ENCODE measurements at places on chromosomes 11 and 22.

- DNase-seq, result no peak
Measured at GRCh38 chr11:93481696-93482095, 61.5 kb downstream of the SMCO4 start.

- no peak for DNase-seq
Measured at GRCh38 chr11:35617316-35617686, 959 bp upstream of the FJX1 start.

DNA sequence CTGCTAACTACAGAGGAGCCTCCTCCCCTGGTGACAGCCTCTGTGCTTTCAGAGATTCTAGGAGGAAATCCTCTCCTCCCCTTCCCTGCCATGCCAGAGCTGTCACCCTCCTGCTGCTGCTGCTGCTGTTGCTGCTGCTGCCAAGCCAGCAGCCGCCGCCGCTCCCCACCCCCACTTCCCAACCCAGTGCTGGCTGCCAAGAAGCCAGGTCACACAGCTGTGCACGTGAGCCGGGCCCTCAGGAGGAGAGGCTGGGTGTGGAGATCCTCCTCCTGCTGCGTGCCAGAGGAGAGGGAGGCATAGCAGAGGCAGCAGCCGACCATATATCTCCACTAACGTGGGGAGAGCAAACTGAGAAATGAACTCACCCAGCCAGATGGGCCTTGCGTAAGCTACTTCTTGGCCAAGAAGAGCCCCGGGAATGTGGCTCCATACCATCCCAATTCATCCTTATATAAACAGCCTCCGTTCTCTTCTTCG lies 12.4 kb downstream of the CRY2 start:
- no peak for DNase-seq

DNA sequence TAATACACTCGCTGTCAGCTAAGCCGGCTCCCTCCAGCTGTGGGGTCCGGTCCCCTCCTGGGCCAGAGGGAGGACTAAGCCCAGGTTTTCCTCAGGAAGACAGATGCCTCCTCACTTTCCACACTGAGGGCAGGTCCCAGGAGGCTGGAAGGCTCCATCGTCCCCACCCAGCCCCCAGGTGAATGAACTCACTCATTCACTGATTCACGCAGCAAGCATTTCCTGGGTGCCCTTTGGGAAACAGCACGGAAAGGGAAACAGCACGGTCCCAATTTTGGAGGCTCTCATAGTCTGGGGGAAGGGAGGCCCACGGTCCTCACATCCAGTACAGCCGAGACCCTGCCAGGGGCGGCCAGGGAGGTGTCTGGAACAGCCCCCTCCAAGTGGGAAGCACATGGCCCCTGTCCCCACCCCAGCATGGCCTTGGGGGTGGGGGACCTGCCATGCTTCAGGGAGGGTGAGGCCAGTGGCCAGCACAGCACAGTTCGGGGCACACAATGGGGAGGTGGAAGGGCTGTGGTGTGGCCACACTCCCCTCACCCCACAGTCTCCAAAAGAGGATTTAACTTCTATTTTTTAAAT lies 9.3 kb upstream of the TH start:
- no peak for DNase-seq

DNA sequence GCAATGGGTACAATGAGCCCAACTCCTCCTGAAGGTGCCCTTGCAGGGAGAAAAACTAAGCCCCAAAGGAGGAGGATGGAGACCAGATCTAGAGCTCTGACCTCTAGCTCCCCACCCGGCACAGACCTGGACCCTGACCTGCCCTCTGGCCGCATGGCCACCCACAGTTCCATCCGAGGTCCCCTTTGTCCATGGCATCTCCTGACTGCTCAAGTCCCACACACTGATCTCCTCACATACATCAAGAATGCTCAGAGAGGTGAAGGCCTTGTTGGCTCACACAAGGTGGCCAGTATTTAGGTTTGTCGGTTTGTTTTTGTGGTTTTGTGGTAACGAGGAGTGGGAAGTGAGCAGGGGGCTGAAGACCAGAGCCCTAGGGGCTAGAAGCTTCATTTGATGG lies 423.5 kb upstream of the B3GAT1 start:
- DNase-seq, result no peak

- DNase-seq, result no peak
Measured at GRCh38 chr11:131807876-131808275, 437.5 kb downstream of the NTM start.

DNA sequence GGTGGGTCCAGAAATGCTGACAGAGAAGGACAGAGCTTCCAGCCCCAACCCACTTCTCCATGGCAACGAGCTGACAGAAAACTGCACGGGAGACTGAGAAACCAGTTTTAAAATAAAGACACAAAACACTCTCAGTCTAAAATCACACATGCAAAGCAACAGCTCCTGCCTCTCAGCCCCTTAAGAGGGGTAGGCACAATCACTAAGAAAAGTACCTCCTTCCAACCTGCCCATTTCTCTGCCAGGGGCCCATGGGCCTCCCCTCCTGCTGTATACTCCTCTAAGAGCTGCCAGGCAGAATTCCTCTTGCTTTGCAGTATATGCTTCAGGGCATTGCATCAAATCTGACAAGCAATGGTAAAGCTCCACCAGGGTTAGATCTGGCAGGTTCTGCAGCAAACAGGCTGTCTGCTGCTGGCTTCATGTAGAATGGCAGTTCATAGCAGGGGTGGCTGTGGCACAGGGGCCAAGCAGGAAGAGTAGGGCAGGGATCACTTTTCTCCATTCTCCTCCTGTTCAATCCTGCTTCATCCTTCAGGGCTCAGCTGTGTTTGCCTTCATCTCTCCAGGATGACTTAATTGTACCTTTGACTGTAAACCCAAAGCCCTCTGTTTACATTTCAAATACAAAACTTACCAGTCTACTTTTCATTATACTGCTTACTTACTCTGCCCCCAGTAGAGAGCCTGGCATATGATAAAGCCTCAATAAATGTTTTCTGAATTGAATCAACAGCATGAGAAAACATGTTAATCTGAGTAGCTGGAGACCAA lies 77.7 kb downstream of the KCNC1 start:
- no peak for DNase-seq

DNA sequence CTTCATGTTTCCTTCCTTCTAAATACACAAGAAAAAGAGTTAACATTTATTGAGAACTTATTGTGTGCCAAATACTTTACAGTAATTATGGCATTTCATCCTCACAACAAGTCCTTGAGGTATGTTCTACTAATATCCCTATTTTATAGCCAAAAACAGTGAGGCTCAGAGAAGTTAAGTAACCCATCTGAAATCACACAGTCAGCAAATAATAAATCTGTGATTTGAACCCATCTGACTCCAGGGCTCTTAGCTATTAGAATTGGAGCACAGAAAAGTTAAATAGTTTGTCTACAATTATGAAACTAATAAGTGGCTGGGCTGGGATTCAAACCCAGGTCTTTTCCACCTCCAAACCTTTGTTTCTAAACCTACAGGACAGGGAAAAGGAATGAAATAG lies 36.5 kb upstream of the MYOD1 start:
- no peak for DNase-seq

DNA sequence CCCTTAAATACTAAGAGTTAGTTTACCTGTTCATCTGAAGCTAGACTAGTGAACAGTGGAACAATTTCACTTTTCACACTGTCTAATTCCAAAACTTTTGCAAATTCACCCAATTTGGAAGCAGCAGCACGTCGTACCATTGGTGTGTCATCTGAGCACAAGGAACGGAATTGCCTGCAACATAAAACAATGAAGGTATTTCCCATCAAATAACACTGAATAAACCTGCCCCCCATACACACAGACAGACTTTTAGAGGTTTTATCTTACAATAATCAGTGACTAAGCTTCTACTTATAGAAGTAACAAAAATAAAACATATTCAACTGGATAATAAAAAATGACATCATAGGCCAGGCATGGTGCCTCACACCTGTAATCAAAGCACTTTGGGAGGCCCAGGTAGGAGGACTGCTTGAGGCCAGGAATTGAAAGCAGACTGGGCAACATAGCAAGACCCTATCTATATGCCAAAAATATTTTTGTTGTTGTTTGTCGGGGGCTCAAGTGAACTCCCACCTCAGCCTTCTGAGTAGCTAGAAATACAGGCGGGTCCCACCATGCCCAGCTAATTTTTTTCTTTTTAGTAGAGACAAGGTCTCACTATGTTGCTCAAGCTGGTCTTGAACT lies 6.3 kb downstream of the PPP2R1B start:
- DNase-seq, result no peak

DNA sequence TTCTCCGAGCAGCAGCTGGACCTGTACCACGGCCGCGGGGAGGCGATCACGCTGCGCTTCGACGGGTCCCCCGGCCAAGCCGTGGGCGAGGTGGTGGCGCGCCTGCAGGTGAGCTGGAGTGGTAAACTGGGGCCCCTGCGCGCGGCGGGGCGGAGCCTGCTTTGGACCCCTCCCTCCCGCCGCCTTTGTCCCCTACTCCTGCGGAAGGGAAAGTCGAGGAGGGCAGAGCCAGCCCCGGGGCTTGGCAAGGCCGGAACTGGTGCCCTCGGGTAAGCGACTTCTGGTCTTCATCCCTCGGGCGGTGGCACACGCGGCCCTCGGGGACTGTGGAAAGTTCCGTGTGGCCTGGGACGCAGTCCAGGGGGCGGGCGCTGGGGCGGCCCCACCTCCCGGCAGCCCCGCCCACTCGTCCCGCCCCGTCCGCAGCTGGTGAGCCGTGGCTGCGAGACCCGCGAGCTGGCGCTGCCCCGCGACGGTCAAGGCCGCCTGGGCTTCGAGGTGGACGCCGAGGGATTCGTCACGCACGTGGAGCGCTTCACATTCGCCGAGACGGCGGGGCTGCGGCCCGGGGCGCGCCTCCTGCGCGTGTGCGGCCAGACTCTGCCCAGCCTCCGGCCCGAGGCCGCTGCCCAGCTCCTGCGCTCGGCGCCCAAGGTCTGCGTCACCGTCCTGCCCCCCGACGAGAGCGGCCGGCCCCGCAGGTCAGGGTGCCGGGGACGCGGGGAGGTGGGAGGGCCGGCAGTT lies 9.2 kb downstream of the SIPA1 start:
- DNase-seq, result no peak

- DNase-seq, result no peak
Measured at GRCh38 chr22:45656577-45656976, 15.1 kb upstream of the ATXN10 start.

DNA sequence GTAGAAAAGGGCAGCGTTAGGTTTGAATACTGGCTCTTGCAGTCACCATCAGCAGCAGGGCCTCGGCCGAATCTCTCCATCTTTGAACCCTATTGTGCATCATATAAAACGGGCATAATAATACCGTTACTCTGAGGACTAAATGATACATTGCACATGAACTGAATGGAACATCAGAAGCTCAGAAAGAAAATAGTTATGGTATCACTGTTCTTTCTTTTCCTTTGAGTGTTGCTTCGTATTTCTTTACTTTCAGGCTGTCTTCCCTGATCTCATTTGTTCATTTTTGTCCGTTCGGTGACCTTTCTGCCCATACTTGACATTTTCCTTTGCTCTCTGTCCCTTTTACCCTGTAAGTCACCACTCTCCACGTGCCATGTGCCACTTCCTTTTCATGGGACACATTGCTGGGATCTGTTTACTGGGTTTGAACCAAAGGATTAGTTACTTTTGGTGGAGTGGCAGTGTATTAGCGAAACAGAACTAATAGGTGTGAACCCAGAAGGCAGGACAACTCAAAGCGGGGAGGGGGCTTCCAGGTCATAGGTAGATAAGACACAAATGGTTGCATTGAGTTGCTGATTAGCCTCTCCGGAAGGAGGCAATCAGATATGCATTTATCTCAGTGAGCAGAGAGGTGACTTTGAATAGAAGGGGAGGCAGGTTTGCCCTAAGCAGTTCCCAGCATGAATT lies 717 bp upstream of the ZNF202 start:
- no peak for DNase-seq

GRCh38 chr22:38745676-38746460 lies 9.9 kb downstream of the SUN2 start:
- DNase-seq, result no peak

- no peak for DNase-seq
Measured at GRCh38 chr11:131951121-131951520, 580.7 kb downstream of the NTM start.

GRCh38 chr22:38733724-38734381 lies 21.9 kb downstream of the SUN2 start:
- no peak for DNase-seq

DNA sequence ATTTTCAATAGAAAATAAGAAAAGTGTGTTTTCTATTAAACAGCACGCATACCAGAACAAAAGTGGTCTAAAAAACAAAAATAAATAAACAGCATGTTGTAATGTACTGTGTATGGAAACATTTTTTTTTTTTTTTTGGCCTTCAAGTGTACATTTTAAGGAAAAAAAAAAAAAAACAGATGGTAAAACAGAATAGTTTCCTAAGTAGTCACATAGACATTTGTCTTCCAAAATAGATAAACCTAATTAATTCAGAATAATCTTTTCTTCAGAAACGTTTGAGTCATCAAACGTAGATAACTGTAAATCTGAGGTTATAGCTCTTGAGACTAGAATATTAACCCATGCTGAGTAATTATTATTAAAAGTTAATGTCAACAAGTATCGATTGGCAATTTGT lies 396 bp upstream of the CFAP300 start:
- DNase-seq, result no peak

DNA sequence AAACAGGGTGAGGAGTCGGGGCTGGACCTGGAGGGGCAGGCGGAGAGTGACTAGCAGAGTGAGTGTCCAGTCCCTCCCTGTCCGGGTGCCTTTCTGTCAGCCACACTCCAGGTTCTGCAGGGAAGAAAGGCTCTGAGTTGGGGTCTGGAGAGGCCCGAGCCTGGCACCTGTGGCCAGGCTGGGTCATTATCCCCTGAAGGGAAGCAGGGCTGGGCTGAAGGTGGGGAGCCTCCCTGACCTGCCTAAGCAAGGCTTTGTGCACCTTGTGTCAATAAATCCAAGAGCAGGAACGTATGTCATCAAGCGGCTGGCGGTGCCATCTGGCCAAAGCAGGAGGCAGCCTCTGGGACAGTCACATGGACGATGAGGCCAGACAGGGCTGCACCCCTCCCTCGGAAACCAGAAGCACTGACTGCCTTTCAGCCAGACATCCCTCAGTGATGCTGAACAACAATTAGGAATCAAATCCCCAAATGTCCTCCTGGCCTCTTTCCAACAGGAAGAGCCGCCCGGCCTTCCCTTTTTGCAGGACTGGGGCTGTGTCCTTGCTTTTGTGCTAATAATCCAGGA lies 73.9 kb upstream of the FGF3 start:
- no peak for DNase-seq

DNA sequence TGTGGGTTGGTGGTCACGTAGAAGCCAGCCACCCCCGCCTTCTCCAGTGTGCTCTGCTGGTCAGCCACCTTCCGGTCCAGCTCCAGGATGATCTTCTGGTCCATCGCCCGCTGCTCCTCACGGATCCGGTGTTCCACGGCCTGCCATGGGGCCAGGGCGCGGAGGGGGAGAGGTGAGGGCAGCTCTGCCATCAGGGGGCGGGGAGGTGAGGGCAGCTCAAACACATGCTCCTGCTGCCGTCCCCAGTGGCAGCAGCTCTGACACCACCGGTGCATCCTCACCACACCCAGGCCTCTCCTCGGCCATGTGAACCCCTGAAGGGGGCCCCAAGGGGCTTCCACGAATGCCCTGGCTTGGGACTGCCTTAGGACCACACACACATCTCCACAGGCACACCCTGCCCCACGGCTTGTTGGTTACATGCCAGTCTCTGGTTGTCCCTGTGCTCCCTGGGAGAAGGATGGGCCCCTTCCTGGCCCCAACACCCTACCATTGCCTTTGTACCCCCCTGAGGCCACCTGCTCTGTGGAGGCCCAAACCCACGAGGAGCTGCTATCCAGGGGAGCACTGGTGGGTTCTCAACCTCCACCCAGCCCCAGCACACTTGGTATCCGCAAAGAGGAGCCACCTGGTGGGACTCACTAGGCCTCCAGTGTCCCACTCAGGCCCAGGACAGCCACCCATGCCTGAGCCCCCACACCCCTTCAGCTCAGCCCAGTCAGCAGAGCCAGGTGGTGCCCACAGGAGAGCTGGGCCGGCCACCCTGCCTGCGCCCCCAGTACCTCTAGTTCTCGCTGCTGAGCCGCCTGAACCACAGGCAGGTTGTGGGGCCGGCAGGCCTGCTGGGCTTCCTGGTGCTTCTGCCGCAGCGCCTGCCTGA lies 4.3 kb downstream of the DGCR6L start:
- DNase-seq, result no peak

All from stimulated activated CD8-positive, alpha-beta memory T cell treated with anti-CD3 and anti-CD28 coated beads, Interleukin-15, amount 100 ng/mL, for 24 hours (primary cell).